WTC11 (cell line): ENCODE measurements at places on chromosomes 6 and 20.

DNA sequence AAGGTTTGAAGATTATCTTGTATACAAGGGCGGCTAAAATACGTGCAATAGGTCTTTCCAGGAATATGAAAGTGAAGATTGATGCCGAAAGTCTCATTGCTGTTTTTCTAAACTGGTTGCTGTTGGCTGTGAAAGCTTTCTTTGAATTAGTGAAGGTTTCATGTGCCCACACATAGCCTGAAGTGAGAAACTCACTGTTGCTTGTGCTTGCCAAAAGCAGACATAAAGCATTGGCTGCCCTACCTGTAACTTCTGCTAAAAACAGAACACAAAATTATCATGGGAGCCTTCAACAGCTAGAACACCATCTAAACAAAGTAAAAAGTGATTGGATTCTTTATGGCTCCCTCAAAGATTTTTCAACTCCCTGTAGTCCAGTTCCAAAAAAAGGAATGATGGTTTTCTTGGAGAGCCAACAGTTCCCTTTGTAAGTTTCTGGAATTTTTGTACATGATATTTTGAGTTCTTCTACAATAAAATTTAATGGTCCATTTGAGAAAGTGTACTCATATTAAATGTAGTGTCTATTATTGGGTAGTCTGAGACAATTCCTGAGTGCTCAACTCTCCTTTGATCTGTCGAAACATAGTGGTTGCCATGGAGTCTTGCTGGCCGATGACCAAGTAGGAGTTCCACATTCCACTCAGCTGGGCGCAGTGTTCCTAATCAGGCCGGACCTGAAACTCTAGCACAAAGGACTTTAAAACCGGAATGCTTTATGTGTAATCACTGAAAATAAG, 68.5 kb downstream of the PLEKHG1 start:
- DNase-seq: no peak

GRCh38 chr6:15444881-15445280, 199.0 kb downstream of the JARID2 start:
- DNase-seq: no peak

GRCh38 chr6:132390017-132390416, 11.3 kb downstream of the MOXD1 start:
- DNase-seq: no peak

- DNase-seq: no peak
Measured at GRCh38 chr20:63682384-63683139, 13.9 kb upstream of the TNFRSF6B start.

GRCh38 chr20:49291200-49291599, 13.3 kb upstream of the ZNFX1 start:
- no peak for DNase-seq

- no peak for DNase-seq
Measured at GRCh38 chr6:16045238-16045637, 83.6 kb upstream of the MYLIP start.

DNA sequence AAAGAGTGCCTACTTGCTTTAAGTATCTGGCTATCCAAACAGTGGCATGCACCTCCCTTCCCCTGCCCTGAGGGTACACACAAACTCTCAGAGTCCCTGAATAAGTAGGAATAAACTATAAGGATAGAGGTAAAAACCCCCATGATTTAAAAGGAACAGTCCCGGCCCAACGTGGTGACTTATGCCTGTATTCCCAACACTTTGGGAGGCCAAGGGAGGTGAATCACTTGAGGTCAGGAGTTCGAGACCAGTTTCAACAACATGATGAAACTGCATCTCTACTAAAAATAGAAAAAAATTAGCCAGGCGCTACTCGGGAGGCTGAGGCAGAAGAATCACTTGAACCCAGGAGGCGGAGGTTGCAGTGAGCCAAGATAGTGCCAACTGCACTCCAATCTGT, 22.2 kb downstream of the SAMHD1 start:
- no peak for DNase-seq

- no peak for DNase-seq
Measured at GRCh38 chr6:147648916-147649315, 140.4 kb downstream of the SAMD5 start.
